Prostate gland (tissue), 2 donors: ENCODE measurements at places on chromosomes 4 and X.
A peak's percentile ranks its signal among the peaks of the same experiment; 100 is the strongest.

DNA sequence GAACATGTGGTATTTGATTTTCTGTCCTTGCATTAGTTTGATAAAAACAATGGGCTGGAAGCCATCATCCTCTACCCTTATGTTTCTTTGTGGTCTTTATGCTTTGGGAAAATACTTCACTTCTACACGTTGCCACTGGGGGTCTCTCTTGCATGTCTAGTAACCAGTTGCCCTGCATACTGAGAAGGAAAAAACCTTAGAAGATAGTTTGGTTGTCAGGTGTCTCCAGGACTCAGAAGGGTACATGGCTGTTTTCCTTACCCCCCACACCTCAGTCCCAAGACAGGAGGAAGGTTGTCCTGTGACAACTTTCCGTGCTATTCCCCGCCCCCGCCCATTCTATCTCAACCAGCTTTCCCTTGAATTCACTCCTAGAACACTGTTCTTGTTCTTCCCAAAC is 62.1 kb upstream of the LANCL3 start:
- no peak for DNase-seq

DNA sequence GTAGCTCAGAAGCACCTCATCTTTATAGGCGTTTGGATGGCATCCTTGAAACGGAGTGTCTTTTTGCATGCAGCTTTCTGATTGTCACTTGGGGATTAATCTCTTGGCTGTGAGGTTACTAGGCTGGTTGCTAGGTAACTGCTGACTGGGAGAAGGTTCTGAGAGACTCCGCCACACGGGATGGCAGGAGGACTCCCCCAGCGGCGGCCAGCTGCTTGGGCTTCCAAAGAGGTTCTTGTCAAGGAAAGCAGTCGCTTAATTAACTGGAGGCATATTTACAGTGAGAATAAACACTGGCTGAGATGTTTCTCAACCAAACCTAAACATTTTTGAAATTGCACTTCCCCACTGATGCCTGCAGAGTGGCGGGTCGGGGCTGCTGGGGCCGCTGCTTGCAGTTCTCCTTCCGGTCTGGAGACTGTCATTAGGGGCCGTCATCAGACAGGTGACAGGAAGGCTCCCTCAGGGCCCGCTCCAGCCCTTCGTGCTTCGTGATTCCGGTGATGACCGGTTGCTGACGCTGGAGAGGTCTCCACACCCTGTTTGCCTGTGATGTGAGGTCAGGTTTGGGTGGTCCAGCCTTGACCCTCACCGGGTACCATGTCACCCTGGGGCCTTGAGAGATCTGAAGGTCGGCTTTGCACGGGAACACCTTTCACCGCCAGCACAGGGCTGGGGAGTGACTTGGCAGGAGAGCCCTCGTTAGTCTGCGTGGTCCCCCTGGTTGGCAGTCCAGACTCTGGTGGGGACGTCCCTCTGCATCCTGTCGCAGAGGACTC is 9.1 kb downstream of the NSG1 start:
- no peak for DNase-seq

DNA sequence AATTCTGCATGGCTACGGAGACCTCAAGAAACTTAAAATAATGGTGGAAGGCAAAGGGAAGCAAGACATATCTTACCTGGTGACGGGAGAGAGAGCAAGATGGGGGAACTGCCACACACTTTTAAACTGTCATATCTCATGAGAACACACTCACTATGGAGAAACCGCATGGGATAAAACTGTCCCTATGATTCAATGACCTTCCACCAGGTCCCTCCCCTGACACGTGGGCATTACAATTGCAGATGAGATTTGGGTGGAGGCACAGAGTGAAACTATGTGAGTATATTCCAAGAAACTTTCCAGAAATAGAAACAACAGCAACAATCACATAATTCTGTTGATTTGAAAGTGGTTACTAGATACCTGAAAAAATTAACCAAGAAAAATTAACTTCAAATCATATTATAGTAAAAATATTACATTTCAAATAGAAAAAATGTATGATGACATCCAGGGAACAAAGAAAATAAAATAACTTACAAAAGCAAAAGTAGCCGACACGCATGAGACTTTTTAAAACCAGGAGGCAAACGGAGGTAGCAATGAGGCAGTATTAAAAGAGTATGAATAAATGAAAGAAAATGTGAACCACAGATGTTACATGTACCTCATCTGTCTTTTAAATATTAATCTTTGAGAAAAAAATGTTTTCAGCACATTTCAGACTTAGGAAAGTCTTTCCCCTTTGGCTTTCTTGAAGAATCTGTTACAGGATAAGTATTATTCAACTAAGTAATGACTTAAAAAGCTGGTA is 879.5 kb downstream of the TECRL start:
- no peak for DNase-seq

GRCh38 chr4:79575709-79576428 is 167.8 kb upstream of the GK2 start:
- no peak for DNase-seq

GRCh38 chrX:70176938-70177533 is at the start of gene DGAT2L6:
TSS of gene DGAT2L6 (plus strand) at chrX:70177483. CDS start at chrX:70177583, 100 bp downstream.
- DNase-seq = no peak

- no peak for DNase-seq
Measured at GRCh38 chr4:177568931-177569330, 126.7 kb upstream of the AGA start.

GRCh38 chr4:106775636-106776035 is 260.5 kb downstream of the DKK2 start:
- DNase-seq = no peak

- DNase-seq = no peak
Measured at GRCh38 chr4:109990261-109991257, 77.9 kb downstream of the EGF start.

DNA sequence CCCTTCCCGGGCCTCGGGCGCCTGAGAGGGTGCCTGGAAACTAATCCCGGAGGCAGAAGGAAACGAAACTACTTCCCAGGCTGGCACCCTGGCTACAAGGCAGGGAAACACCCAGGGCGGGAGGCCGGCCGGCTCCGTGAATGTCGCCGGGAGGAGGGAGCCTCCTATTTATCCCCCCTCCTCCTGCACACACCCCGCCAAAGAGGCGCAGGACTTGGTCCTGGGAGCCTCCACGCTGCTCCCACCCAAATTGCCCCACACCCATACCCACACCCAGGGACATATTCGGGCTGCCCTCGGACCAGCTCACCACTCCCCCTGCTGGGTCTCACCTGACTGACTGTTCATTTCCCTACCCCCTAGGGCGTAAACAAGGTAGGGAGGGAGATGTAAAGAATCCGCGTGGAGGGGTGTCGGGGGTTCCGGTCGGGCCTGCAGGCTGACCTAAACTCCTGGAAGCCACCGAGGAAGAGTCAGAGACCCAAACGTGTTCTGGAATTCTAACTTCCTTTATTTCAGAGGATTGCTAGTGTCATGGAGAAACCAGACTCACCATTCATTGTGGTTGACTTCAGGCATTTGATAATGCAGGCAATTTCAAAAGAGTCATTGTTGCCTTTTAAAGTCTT is at the start of gene BTC:
BTC (minus strand) TSS at position 142 of the 629 bp plus-strand sequence. CDS start 198 bp downstream, outside the sequence.
- DNase-seq = peak; percentile 52

DNA sequence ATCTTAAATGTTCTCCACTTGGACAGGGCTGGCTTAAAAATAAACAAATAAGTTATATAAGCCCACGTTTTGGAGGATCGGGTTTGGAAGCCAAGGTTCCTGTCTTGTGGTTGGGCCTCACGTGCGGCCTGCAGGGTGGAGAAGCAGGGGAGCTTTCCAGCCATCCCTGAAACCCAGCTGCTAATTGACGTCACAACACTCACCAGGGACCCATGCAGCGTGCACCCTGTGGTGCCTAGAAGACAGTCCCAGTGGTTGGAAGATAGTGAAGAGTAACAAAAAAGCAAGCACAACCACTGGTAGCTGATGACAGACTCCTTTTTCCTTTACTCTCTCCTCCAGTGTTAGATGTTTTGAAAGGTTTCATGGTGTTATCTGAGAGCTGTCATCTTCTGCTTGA is 142.0 kb upstream of the RBPJ start:
- DNase-seq = no peak

GRCh38 chr4:168651374-168651773 is 154.5 kb downstream of the PALLD start:
- no peak for DNase-seq

GRCh38 chr4:159018062-159018629 is 84.7 kb upstream of the RAPGEF2 start:
- DNase-seq = no peak

- no peak for DNase-seq
Measured at GRCh38 chr4:104896660-104897645, 249.7 kb upstream of the TET2 start.

GRCh38 chrX:155048977-155049619 is 21.8 kb downstream of the CMC4 start:
- no peak for DNase-seq

- DNase-seq = no peak
Measured at GRCh38 chr4:18638031-18638430, 616.5 kb upstream of the LCORL start.

DNA sequence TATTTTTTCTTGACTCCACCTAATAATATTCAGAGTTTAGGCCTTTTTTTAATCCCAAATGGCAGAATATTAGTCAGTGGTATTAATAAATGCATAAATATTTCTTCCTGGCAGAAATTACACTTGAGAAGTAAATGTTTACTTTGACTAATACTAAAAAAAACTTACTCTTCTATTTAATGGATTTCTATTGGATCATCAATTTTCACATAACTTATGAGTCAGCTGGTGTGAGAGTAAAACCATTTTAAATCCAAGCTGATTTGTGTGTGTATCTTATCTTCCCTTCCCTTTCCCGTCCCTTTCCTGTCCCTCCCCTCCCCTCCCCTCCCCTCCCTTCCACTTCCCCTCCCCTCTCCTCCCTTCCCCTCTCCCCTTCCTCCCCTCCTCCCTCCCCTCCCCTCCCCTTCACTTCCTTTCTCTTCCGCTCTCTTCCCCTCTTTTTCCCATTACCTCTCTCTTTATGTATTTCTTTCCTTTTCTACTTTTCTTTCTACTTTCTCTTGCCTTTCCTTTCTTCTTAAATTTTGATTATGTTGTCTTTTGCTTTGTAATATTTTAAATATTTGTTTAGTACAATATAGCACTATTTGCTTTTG is 630.1 kb upstream of the EPHA5 start:
- DNase-seq = no peak

GRCh38 chr4:55931833-55932232 is 16.9 kb upstream of the CEP135 start:
- no peak for DNase-seq

DNA sequence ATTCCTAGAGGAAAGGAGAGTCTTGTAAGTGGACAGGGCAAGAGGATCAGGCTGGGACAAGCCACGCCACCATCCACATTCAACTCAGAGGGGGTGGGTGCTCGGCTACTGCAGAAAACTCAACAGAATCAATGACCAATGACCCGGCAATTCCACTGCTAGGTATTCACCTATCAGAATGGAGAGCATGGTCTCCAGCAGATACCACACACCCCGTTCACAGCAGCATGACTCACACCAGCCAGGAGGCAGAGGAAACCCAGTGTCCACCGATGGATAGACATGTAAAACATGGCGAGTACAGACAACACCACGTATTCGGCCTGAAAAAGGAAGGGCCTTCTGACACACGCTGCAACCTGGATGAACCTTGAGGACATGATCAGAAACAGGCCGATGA is 175.9 kb downstream of the AFAP1 start:
- DNase-seq = no peak

DNA sequence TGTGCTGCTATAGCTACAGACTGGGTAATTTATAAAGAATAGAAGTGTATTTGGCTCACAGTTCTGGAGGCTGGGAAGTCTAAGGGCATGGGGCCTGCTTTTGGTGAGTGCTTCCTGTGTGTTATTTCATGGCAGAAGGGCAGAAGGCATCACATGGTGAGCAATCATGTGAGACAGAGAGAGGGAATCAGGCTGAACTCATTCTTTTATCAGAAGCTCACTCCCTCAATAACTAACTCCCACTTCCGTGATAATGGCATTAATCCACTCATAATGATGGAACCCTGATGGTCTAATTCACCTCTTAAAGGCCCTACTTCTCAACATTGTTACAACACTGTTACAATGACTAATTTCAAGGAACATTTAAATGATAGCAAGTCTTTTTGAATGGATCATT is 129.4 kb downstream of the FAT4 start:
- no peak for DNase-seq

DNA sequence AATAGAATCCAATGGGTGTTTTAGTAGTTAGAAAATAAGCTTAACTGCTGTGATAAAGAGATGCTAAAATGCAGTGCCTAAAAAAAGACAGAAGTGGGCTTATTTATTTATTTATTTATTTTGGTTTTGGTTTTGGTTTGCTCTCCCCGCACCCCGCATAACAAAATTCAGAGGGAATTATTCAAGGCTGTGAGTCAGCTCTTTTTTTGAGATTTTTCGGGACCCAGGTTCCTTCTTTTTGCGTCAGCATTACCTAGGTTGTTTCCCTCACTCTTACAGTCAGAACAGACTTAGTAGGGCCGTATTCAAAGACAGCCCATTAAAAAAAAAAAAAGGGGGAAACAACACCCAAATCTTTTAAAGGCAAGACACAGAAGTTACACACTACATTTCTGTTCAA is 1495.5 kb upstream of the ADGRL3 start:
- no peak for DNase-seq

- DNase-seq = no peak
Measured at GRCh38 chr4:122914938-122915337, 7.5 kb downstream of the NUDT6 start.

GRCh38 chrX:117989512-117989911 is 127.1 kb downstream of the KLHL13 start:
- DNase-seq = no peak

- DNase-seq = no peak
Measured at GRCh38 chrX:37378830-37379229, 29.7 kb downstream of the PRRG1 start.

DNA sequence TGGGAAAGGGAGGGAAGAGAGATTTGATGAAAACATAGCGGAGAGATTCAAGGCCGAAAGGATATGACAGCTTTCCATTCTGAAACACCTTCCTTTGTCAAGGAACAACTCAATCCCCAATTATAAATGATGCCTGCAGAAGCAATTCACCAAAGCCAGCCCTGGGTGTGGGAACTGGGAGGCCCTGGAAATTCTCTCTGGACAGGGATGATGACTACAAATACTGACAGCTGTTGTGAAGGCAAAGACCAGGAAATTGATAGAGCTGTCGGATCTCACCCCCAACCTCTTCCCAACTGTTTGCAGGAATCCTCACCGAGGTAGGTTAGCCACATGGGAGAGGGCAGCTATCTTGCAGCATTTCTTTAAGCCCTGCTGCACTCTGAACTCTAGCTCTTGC is 54.3 kb downstream of the CCDC149 start:
- no peak for DNase-seq

DNA sequence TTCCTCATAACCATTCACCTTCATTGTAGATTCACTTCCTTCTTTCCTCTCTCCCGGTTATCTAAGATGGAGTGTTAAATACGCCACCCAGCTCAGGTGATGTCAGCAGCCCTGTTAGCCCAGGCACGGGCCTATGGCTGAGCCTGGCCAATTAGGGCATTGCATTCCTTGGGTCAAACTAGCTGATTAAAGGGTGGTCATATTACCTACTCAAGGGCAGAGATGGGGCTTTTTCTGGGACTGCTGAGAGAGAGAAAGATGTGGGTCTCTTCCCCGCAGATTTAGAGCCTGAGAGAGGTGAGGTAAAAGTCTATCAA is 39.9 kb upstream of the AFAP1 start:
- DNase-seq = no peak

GRCh38 chrX:10414156-10414824 is 206.1 kb downstream of the MID1 start:
- no peak for DNase-seq

- peak; percentile 26 for DNase-seq
Measured at GRCh38 chr4:188976644-188977115, 837.4 kb downstream of the TRIML1 start.
